ENCODE measurements at places on chromosomes 11 and 22.
A peak's percentile ranks its signal among the peaks of the same experiment; 100 is the strongest.

GRCh38 chr11:33802194-33802950 lies 28.1 kb upstream of the FBXO3 start:
- DNase-seq: peak; percentile 12

GRCh38 chr11:109390752-109391151 lies 31.2 kb upstream of the C11orf87 start:
- DNase-seq: no peak

GRCh38 chr22:21571679-21572078 lies 4.2 kb downstream of the UBE2L3 start:
- no peak for DNase-seq

- DNase-seq: no peak
Measured at GRCh38 chr11:1847926-1848639, 4.8 kb upstream of the LSP1 start.

DNA sequence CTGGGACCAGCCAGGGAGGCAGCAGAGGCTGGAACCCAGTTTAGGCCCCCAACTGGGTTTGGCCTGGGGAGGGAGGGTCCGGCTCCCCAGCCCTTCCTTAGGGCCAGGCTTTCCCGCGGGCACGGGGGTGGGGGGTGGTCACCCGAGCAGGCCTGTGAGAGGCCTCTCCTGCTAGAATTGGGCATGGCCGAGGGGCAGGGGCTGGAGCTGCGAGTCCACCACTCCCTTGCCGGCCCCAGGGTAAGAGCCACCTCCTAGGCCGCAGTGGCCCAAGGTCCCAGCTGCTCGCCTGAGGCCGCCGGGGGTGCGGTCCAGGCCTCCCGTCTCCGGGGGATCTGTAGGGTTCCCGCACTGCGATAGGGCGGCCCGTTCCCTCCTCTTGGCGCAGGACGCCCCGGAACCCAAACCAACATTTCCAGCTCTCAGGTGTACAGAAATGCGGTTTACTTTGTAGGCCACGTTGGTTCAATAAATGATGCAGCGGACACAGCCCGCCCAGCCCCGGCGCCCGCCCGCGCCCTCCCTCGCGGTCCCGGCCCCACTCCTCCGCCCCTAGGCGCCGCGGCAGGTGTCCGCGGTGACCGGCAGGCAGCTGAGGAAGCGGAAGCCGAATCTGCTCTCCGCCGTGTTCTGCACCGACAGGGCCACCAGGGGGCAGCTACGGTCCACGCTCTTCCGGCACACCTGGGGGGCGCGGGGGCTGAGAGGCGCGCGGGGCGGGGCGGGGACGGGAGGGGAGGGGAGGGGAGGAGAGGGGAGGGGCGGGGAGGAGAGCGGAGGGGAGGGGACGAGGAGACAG lies 5.9 kb downstream of the LMNTD2 start:
- peak; percentile 61 for DNase-seq

DNA sequence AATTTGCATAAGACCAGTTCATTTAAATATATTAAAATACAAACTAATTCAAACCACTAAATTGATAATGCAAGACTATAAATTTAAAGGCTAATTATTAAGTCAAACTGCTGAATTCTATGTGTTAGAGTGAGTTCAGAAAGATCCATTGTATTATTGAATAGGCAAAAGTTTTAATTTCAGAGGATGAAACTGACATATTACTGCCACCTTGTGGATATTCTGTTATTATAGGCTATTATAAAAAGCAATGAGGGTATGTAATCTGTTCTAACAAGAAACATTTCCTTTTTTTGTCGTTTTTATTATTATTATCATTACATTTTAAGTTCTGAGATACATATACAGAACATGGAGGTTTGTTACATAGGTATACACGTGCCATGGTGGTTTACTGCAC lies 20.9 kb upstream of the NAALAD2 start:
- DNase-seq: peak; percentile 18

DNA sequence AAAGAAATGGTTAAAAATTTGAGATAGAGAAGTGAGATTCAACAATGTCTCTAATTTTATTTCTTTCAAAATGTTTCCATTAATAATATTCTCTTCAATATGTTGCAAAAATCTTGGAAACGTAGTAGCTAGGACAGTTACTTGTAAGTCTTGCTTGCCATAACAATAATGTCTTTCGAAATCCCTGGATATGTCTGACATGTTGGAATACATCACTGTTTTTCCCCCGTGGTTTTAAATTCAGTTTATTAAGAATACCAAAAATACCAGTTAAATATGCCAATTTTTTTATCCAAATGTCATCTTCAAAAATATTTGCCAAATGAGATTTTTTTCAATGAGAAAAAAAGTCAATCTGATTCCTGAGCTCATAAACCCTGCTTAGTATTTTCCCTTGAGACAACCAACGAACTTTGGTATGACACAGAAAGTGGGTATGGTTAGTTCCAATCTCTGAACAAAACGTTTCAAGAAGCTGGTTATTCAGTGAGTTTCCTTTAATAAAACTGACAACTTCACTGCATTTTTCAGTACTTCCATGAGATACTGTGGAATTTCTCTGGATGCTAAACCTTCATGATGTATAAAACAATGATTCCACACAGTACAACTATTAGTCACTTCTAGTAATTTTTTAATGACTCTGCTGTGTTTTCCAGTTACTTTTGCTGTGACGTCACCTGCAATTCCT lies 36.7 kb upstream of the AMPD3 start:
- no peak for DNase-seq

DNA sequence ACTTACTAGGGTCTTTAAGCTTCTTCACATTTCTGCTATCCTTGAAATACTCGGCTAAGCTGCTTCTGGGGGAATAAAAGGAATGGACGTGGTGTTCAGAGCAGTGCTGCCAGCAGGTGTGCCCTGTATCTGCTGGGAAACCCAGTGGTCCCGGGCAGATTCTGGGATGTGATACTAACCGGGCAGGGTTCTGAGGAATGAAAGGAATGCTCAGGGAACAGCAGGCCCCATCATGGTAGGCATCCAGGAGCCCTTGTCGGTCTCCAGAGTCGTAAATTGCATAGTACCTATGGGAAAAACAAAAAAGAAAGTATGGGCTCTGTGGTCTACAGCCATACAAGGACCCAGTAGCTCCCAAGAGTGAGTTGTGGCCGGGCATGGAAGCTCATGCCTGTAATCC lies 4.5 kb upstream of the TMEM223 start:
- no peak for DNase-seq

DNA sequence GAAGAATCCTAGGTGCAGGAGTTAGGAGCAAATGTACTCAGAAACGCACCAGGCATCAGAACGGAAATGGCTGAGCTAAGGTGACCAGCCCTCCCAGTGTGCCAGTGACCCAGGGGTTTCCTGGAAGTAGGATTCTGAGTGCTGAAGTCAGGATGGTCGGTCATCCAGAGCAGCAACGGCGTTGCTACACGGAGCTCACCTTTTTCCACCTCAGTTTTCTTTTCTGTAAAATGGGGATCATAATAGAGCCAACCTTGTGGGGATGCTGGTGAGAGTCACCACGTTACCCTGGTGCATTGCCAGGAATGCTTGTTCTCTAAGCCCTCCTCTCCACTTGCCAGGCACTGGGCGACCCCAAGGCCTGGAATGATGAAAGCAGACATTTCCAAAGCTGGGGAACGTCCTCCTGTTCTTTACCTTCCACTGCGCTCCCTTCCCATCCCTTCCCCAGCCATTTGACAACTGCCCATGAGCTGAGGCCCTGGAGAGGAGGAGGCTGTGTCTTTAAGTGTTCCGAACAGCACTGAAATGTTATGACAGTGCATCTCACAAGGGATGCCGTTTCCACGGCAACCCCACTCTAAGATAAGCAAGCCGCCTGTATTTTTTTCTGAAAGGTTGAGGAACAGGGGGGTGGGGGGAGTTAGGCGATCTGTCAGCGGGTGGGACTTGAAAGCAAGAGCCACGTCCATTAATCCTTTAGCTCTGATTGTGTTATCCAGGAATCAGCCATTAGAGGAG lies 66.8 kb downstream of the TSPAN18 start:
- DNase-seq: no peak

DNA sequence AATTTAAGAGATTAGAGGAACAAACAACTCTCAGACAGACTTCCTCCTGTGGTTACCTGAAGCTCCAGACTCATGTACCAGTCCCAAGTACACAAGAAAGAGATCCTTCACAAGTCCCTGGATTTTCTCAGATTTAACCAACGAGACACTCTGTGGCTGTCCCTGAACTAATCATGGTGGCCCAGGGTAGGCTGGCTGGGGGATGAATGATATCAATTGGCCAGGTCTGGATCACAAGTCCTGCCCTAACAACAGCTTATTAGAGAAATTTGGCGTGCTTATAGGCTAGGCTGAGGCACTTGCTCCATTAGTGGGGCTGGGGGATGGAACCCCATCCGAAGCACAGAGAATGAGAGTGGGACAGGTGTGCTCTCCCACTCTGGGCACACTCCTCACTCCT lies 22.1 kb downstream of the HEPHL1 start:
- no peak for DNase-seq

DNA sequence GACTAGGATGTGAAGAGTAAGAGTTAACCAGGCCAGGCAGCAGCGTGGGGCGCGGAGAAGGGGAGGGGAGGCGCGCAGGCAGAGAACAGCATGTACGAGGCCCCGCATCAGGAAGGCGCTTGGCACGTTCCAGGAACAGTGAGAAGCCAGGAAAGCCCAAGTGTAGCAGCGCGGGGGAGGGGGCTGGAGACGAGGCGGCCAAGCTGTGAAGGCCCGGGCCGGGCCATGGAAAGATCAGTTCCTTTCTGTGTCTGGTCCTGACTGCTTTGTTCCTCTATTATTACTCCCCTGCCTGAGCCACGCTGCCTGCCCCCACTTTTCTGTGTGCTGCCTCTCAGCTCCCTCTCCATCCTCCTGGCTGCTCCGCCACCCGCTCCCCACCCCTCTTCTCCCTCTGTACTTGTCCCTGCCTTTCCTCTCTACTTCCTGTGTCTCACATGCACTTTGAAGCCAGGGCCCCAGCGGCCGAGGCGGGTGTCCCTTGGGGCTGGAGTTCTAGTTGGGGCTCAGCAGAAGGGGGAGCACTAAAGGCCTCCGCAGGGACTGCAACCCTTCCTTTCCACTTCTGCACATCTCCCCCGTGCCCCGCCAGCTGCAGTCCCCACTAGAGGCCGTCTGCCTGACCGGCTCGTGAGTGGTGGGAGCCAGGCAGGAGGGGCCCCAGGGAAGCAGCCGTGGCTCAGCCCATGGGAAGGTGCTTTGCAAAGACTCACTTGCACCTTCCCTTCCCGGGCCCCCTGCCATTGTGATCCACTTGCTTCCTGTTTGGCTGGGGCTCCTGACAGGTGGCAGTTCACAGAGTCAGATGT lies 63.7 kb downstream of the PRDM11 start:
- peak; percentile 15 for DNase-seq

DNA sequence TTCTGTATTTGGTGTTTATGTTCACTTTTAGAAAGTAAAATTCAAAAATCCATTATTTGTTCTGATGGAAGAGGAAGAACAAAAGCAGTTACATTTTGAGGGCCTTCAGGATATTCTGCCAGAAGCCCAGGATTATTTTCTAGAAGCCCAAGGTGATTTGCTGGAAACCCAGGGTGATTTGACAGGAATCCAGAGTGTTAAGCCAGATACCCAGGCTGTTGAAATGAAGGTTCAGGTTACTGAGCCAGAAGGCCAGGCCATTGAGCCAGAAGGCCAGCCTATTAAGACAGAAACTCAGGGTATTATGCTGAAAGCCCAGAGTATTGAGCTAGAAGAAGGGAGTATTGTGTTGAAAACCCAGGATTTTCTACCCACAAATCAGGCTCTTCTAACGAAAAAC lies 33.1 kb downstream of the CCDC15 start:
- DNase-seq: no peak

DNA sequence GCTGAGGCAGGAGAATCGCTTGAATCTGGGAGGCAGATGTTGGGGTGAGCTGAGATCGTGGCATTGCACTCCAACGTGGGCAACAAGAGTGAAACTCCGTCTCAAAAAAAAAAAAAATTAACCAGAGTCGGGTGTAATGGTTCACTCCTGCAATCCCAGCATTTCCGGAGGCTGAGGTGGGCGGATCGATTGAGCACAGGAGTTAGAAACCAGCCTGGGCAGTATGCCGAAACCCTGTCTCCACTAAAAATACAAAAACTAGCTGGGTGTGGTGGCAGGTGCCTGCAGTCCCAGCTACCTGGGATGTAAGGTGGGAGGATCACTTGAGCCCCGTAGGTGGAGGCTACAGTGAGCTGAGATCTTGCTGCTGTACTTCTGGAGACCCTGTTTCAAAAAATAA lies 1.5 kb downstream of the RANGAP1 start:
- DNase-seq: no peak

DNA sequence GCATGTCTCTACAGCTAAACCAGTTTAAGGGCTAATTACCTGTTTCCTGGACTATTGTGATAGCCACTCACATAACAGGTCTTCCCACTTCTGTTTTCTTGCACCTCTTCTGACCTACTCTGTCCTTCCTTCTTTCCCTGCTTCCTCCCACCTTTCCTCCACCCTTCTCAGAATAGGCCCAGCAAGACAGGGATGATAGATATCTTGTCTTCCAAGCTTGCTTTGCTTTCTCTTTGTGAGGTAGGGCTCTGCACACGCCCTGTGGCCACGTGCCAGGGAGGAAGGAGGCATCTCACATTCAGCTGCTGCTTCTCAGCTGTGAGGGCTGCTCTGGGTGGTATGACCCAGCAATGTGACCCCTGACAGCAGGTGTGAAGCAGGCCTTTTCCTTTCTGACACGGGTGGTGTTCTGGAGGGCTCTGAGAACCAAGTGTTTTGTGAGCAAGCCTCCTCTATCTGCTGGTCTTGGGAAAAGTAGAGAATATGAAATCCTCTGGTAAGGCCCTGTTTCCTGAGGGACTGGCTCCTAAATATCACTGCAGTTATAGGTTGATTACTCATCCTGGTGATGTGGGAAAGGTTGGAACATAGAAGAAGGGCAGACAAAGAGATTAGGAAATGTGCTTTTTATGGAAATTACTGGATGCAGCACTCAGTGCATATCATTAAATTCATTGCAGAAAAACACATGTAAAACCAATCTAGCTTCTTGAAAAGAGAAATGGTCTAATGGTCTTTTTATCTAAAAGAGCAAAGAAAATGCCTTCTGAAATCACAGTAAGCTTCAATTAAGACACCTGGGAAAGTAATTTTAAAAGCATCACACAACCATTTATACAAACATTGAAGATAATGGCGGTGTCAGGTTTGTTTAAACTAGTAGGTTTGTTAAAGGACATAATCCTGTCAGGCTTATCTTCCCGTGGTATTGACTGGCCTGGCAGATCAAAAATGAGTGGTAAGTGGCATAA lies 8.5 kb downstream of the AMOTL1 start:
- no peak for DNase-seq

DNA sequence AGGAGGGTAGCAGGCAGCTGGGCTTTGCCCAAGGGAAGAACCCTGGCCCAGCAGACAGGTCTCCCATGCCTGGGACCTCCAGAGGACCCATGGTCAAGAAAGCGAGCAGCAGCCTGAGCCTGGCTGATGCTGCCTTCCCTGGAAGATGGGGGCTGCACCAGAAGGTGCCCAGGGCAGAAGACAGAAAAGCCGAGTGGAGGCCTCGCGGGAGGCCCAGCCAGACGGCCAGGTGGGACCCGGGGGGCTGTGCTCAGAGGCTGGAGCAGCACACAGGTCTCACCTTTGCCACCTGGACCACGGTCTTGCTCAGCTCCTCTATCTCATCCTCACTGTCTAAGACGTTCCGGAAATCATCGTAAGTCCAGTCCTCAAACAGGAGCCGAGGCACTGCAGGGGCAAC lies 10.9 kb downstream of the CHID1 start:
- no peak for DNase-seq

- peak; percentile 68 for DNase-seq
Measured at GRCh38 chr11:47233989-47234668, 14.5 kb downstream of the ACP2 start.

Data from suppressor macrophage treated with lipopolysaccharide for 4 hours (primary cell).